ENCODE measurements at places on chromosomes 1 and 21. TPM values are rescaled to one million over a fixed set of nuclear protein-coding genes. Genes with fewer than 3 reads are reported as not detected.

The EDN2 gene
- not detected for total RNA-seq

The SLC44A3 gene
- under 0.01 TPM for total RNA-seq

The KCNA2 gene
- total RNA-seq = not detected

The MCM3AP gene
- 71.4 TPM for total RNA-seq

The LRRC53 gene
- total RNA-seq = not detected

The OXCT2 gene
- total RNA-seq = 1.8 TPM

The KCND3 gene
- not detected for total RNA-seq
